Erythroblast (primary cell): ENCODE measurements at places on chromosomes 1 and 21.

- no peak for DNase-seq
Observed at GRCh38 chr21:36223451-36223850, 66.8 kb downstream of the DOP1B start.

- no peak for DNase-seq
Observed at GRCh38 chr1:17027403-17027802, 15.7 kb upstream of the ATP13A2 start.

GRCh38 chr1:246398126-246398813 is 108.8 kb downstream of the SMYD3 start:
- DNase-seq, result no peak

DNA sequence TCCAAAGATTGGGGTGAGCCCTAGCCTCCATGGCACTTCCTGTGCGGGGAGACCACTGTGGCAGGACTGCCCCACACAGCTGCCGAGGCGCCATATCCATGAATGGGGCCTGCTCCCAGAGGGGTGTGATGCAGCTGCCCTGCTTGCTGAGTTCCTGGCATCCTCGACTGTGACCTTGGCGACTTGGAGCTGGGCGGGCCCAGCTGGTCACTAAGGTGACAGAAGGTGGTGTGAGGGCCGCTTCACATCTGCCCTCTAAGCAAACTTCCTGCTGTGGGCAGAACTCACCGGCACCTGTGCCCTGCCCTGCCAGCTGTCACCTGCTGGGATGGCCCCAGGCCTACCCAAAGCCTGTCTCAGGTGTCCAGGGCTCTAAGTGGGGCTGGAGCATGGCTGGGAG is 9.0 kb downstream of the TMEM61 start:
- no peak for DNase-seq

- DNase-seq, result no peak
Observed at GRCh38 chr1:160795951-160796383, at the start of gene LY9. Gene LY9 (plus strand): TSS chr1:160796174. CDS start chr1:160796188, 14 bp downstream.

DNA sequence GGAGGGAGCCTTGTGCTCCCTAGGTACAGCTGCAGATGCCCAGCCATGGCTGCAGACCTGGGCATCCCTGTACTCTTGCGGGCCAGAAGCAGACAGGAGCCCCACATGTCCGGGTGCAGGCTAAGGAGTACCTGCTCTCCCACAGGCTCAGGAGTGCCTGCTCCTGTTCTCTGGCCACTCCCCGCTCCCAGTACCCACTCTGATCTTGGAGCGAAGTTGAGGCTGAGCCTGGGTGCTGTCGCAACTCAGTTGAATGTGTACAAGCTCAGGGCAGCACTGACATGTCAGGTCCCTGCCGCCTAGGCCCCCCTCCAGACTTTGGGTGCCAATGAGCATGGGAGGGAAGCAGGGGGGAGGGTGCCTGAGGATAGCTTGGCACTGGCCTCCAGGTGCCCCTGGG is 666.9 kb downstream of the PLPP3 start:
- DNase-seq, result no peak
